A673 (cell line): ENCODE measurements at places on chromosomes 7 and 10.
A peak's percentile ranks its signal among the peaks of the same experiment; 100 is the strongest.

- no peak for DNase-seq
Observed at GRCh38 chr10:44467900-44468299, 83.0 kb upstream of the CXCL12 start.

DNA sequence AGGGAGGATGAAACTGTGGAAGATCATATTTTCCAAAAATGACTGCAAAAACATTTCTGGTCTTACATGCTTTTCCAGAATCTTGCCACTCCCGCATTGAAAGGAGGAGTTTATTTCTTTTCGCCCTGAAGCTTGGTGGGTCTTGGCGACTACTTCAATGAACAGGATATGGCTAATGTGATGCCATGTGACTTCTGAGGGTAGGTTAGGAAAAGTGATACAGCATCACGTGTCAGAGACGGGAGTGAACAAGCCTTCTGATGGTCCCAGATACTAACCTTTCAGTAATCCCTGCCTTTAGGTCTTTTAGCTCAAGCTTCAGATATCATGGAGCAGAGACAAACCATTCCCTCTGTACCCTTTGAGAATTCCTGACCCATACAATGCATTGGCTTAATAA lies 192.2 kb upstream of the HPS1 start:
- DNase-seq: no peak

DNA sequence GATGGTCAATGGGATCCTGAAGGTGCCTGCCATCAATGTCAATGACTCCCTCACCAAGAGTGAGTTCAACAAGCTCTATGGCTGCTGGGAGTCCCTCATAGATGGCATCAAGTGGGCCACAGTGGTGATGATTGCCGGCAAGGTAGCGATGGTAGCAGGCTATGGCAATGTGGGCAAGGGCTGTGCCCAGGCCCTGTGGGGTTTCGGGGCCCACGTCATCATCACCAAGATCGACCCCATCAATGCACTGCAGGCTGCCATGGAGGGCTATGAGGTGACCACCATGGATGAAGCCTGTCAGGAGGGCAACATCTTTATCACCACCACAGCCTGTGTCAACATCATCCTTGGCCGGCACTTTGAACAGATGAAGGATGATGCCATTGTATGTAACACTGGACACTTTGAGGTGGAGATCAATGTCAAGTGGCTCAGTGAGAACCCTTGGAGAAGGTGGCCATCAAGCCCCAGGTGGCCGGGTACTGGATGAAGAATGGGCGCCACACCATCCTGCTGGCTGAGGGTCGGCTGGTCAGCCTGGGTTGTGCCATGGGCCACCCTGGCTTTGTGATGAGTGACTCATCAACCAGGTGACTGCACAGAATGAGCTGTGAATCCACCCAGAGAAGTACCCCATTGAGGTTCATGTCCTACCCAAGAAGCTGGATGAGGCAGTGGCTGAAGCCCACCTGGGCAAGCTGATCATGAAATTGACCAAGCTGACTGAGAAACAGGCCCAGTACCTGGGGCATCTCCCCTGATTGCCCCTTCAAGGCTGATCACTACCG lies 63.0 kb upstream of the ANTXRL start:
- DNase-seq: no peak

GRCh38 chr7:19747740-19748339 lies 25.6 kb downstream of the TMEM196 start:
- peak; percentile 41 for DNase-seq

DNA sequence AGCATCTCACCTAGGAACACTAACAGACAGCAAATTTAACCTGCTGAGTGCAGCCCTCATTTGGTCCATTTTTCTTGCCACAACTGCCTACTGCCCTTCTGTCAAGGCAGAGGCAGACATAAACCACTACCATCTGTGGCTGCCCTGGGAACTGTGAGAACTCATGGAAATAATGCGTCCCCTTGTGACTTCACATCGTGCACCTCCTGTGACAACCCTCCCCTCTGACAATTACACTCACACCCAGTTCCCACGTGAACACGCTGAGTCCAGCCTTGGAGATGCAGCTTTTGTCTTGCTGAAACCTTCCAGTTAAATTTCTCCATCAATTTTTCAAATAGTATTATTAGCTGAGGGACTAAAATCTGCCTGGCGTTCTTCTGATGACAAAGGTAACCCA lies 193.1 kb upstream of the KLF14 start:
- DNase-seq: peak; percentile 19

- no peak for DNase-seq
Observed at GRCh38 chr10:71213761-71214440, 1.5 kb downstream of the UNC5B start.

- no peak for DNase-seq
Observed at GRCh38 chr7:151938550-151938949, 17.7 kb upstream of the GALNTL5 start.

GRCh38 chr7:116159711-116160110 lies 50.6 kb upstream of the TES start:
- DNase-seq: no peak

DNA sequence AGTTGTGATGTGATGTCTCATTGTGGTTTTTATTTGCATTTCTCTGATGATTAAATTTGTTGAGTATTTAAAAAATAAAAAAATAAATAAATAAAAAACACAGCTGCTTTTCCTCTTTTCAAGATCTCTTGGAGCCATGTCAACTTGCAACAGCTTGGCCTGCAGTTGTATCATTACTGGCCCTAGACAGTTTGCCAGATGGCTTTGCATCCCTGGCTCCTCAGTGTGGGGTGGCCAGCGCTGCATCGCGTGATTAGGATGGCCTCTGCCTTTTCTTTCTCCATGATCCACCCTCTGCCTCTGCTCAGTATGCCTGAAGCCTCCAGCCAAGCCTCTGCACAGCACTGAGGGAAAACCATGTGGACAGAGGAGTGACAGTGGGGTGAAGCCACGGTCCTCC lies 96.8 kb downstream of the PPP1R3C start:
- no peak for DNase-seq

GRCh38 chr10:123675811-123676210 lies 9.7 kb downstream of the GPR26 start:
- no peak for DNase-seq

- no peak for DNase-seq
Observed at GRCh38 chr7:134440476-134440875, 18.4 kb downstream of the AKR1B1 start.

DNA sequence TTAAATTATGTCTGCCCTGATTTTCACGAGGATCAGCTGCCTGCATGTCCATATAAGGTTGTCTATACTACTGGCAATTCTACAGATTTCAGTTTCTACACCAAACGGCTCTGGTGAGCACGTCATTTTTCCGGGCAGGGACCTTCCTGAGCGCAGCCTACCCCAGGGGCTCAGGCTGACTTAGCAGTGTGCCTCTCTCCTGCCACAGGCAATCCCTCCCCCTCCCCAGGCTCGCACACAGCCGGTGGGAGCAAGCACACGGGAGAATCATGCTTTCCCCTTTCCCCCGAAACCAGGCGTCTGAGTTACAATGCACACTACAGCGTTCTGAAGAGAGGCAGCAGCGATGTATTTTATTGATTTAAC lies 1.7 kb downstream of the KLF6 start:
- peak; percentile 84 for DNase-seq

- no peak for DNase-seq
Observed at GRCh38 chr10:67695555-67695954, 440 bp downstream of the CTNNA3 start.

GRCh38 chr10:119401671-119402395 lies 140.7 kb downstream of the RGS10 start:
- no peak for DNase-seq

DNA sequence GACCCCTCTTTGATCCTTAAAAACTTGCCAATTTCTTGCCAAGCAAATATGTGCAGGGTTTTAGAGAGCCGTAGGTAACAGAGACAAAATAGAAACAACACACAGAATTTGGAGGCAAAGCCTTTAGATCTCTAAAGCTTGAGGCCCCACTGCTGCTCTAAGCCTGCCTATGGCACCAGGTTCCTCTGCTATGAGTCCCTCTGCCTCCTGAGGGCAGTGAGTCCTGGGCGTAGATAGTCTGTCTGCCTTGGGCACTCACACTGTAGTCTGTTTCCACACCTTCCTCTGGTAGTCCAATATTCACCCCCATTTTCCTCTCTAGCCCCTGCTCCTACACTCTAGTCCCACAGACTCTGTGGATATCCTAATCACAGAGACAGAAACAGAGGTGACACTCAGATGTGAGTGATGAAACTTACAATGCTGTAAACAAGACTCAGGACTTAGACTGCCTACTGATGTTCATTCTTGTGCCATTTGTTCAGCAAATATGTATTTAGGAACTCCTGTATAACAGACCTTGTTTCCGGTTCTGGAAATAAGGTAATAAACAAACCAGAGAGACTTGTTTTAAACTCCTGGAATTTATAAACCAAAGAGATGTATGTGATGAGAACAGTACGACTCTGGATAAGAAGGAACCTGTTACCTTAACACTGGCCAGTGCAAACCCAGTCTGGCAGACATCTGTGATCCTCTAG lies 153.3 kb upstream of the PRSS1 start:
- DNase-seq: no peak

GRCh38 chr10:6299234-6299633 lies 96.5 kb downstream of the PFKFB3 start:
- DNase-seq: no peak

DNA sequence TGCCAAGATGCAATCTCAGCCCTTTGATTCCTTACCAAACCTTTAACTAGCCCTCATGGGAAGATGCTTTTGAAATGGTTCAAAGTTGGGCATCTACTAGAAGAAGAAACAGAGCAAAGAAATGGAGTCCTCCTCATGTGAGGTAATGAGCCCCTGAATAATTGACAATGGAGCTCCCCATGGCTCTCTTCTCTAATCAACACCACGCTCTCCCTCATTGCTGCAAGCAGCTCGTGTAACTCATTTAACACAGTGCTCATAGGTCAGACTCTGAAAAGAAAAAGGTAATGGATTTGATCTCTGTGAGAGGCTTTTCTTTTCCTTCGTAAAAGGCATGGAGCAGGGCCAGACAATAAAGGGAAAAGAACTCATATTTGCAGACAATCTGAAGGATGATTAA lies 312.8 kb downstream of the PHTF2 start:
- DNase-seq: no peak
